H9 (cell line): ENCODE measurements at places on chromosomes 11 and 22.

GRCh38 chr22:20509344-20510047, 2.1 kb downstream of the MED15 start:
- DNase-seq, result no peak

DNA sequence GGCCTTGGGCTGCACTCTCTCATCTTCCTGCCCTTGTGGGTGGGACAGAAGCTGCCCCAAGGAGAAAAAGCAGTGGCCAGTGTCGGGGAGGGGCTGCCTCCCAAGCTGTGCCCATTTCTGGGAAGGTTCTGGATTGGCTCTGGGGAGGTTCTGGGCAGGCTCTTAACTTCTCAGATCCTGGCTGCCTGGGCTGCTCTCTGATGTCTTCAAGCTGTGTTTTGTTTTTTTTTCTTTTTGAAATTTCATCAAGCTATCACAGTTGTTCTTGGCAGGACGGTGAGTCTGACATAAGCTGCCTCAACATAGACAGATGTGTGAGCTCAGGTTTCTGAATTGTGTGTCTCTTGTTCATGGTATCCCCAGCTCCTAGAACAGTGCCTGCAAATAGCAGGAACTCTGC, 1032.0 kb downstream of the BRD1 start:
- no peak for DNase-seq

DNA sequence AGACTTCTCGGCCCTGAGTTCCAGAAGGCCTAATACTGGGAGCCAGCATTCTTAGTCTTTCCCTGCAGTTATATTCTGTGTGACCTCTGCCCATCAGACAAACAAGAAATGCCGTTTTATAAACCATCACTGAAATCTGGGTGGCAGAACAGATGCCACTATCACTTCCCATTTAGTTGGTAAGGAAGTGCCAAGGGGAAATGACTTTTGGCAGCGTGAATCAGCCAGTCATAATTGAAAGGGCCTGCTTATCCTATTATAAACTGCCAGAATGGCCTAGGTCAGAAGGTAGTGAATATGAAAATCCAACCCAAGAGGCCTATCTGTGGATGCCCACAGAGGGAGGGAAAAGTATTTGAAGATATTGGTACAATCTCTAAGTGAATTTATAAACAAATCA, 646.8 kb upstream of the CCDC90B start:
- no peak for DNase-seq

DNA sequence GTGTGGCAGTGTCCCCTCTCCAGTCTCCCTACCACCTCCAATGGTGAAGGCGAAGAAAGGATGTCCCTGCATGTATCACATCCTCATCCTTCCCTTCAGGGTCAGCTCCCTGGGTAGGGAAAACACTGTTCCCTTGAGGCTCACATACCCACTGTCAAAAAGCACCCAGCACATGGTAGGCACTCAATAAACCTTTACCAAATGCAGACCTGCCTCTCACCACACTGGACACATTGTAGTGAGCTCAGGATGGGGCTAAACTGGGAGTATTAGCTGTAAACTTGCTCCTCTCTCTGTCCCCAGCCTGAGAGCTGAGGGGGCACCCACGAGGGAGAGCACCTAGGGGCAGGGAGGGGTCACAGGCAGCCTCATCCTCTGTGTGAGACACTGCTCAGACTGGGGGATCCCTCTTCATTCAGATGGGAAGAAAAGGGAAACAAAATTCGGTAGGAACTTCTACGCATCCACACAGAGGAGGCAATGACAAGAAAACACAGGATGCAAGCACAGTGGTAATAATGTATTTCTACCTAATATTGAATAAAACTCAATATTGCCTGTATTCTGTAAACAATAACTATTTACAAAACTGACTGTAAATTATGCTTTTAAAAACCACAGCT, 101.6 kb upstream of the TOP3B start:
- no peak for DNase-seq

- no peak for DNase-seq
Measured at GRCh38 chr22:20032407-20032991, 11.6 kb downstream of the TANGO2 start.

- DNase-seq, result no peak
Measured at GRCh38 chr11:100297516-100297915, 389.6 kb upstream of the ARHGAP42 start.

DNA sequence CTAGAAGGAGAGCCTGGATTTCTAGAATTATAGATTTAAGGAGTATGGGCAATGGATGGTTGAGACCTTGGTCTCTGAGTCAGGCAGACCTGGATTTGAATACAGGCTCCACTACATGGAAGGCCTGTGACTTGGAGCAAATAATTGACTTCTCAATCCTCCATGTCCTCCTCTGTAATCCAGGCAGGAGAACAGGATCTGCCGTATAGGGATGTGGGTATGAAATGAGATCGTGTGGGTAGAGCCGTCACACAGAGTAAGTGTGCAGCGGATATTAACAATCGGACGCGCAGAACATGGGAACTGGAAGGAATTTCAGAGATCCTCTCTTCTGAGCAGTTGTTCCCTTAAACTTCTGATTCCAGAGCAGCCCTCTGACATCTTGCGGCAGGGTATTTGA, 11.5 kb upstream of the TMPRSS13 start:
- DNase-seq, result no peak

DNA sequence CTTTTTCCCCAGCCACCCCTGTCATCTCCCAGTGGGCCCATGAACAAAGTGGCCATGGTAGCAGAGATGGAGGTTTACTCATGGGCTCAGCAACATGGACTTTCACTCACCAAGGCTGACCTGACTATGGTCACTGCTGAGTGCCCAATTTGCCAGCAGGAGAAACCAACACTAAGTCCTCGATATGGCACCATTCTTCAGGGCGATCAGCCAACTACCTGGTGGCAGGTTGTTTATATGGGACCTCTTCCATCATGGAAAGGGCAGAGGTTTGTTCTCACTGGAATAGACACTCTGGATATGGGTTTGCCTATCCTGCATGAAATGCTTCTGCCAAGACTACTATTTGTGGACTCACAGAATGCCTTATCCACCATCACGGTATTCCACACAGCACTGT, 1009.1 kb downstream of the NTM start:
- DNase-seq, result no peak

GRCh38 chr22:48396091-48396784, 1431.4 kb downstream of the BRD1 start:
- no peak for DNase-seq

DNA sequence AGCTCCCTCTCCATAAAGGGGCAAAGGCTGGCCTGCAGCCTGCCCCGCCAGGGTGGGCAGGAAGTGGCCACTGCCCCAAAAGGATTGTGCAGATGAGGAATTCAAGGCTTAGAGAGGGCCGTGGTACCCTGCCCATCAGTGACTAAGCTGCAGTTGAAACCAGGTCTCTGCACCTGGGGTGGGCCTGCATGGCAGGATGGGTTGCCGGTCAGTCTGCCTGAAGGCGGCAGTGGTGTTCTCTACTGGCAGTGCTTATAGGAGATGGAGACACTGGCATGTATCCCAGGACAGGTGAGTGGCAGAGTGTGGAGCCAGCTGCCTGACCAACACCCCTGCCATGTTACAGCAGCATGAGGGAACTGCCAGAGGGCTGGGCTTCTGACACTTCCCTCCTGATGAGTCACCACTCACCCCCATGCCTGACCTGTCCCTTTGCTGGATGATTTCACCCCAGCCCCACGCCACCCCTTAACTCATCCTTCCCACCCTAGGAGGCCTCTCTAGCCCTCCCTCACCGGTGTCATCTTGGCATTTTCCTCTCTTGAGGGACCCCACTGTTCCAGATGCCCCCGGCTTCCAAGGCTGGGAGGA, 70.2 kb upstream of the LMO1 start:
- DNase-seq, result peak; percentile 63

GRCh38 chr11:270451-271318, 7.5 kb upstream of the NLRP6 start:
- peak; percentile 25 for DNase-seq

- no peak for DNase-seq
Measured at GRCh38 chr11:95799546-95799945, 9.2 kb downstream of the CEP57 start.

DNA sequence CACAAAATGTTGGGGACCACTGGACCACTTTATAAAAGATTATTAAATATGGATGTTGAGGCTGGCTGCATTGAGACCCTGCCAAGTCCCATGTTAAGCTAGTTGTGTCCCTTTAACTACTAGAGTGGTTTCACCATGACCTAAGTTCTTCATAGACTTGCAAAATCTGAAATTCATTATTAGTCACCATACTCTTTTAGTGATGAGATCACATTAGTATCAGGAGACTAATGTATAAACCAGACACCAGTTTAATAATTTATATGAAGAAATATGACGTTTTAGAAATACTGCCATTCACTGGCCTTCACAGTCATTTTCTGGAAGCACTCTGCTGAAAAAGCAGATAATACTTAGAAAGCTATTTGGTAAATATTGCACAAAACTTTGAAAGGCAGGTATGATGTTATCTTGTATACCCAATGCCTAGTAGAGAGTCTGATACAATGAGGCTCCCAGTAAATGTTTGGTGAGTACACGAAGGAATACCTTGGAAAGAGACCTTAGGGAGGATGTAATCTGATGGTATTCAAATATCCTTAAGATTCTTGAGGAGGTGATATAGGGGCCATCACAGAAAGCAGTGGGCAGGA, 728.2 kb upstream of the ANO5 start:
- DNase-seq, result no peak
